ENCODE measurements at places on chromosomes 13 and 19. TPM values are rescaled to one million over a fixed set of nuclear protein-coding genes. Genes with fewer than 3 reads are reported as not detected.

Gene KLK12
- not detected for total RNA-seq

Gene ZNF729
- not detected for total RNA-seq

Gene CACNA1A
- 0.78 TPM for total RNA-seq

Gene LGI4
- 5.5 TPM for total RNA-seq

- H3K4me3 ChIP-seq, result no peak overlapping the region
- no peaks in the 10 kb centered on the region for H3K4me1 ChIP-seq
- DNase-seq, result no peak
- no peaks in the 10 kb centered on the region for H3K27me3 ChIP-seq
Observed at GRCh38 chr13:113623491-113624234, 34.3 kb downstream of the ATP4B start.

DNA sequence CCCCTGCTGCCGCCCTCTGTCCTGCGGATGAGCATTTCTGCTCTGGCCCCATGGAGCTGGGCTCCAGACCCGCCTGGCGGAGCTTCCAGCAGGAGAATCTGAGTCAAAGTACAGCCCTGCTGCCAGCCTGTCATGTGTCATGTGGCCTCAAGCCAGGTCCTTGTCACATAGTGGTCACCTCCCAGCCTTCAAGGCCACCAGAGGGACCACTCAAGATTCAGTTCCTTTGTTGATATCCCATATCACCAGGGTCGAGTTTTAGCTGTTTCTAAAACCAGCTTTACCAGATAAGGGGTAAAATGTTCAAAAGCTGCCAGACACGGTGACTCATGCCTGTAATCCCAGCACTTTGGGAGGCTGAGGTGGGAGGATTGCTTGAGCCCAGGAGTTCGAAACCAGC lies 13.4 kb downstream of the THOP1 start:
- H3K4me1 ChIP-seq, result no peaks in the 10 kb centered on the region
- no peaks in the 10 kb centered on the region for H3K27me3 ChIP-seq
- DNase-seq, result no peak
- H3K27ac ChIP-seq, result no peak overlapping the region
- peaks cover 20% of the 10 kb centered on the region for H3K36me3 ChIP-seq

GRCh38 chr19:6086068-6086788 lies 24.1 kb downstream of the RFX2 start:
- peaks cover 25% of the 10 kb centered on the region for H3K4me1 ChIP-seq
- no peak overlapping the region for H3K27ac ChIP-seq
- DNase-seq, result no peak
- H3K27me3 ChIP-seq, result no peaks in the 10 kb centered on the region
- no peaks in the 10 kb centered on the region for H3K36me3 ChIP-seq

DNA sequence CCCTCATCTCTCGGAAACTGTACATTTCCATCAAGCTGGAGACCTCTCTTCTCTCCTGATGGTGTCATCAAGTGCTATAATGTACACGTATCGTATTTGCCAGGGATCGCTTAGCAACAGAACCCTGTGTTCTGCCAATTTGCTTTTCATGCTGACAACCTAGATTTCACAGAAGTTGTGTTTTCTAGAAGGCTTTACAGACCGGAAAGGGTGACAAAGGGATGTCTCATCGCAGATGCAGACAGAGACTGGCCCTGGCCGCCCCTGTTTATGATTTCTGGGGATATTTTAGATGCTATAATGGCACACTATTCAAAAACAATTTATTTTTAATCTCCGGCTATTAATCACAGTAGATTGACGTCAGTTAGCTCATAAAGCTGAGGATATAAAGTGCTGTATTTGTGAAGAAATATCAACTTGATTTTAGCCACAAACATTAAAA lies 291.4 kb downstream of the IRS2 start:
- no peaks in the 10 kb centered on the region for H3K36me3 ChIP-seq
- H3K27ac ChIP-seq, result no peak overlapping the region
- H3K4me3 ChIP-seq, result no peak overlapping the region
- DNase-seq, result no peak
- no peaks in the 10 kb centered on the region for H3K27me3 ChIP-seq
